NCI-H1048 (cell line): ENCODE measurements at places on chromosomes 1 and 21.

- no peak for DNase-seq
Observed at GRCh38 chr1:97382206-97382605, 538.6 kb downstream of the DPYD start.

DNA sequence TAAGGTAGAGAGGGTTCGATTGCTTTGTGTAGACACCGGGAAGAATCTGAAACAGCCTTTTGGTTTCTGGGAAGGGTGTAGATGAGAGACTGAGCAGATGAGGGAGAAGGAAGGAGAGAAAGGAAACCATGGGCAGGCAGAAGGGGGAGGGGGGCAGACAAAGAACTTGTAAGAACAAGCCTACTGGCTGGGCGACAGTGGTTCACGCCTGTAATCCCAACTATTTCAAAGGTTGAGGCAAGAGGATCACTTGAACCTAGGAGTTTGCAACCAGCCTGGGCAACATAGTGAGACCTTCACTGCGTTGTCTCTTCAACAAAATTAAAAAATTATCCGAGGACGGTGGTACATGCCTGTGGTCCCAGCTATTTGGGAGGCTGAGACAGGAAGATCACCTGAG, 106.2 kb downstream of the TM2D1 start:
- no peak for DNase-seq

- DNase-seq: no peak
Observed at GRCh38 chr1:95793893-95794292, 559.9 kb downstream of the RWDD3 start.

- no peak for DNase-seq
Observed at GRCh38 chr21:40269239-40269638, 402.0 kb downstream of the PCP4 start.

GRCh38 chr21:17711896-17712295, 99.2 kb upstream of the BTG3 start:
- DNase-seq: no peak

- DNase-seq: no peak
Observed at GRCh38 chr21:26554365-26554764, 18.7 kb downstream of the CYYR1 start.

GRCh38 chr1:14181191-14181795, 417.2 kb upstream of the KAZN start:
- no peak for DNase-seq

DNA sequence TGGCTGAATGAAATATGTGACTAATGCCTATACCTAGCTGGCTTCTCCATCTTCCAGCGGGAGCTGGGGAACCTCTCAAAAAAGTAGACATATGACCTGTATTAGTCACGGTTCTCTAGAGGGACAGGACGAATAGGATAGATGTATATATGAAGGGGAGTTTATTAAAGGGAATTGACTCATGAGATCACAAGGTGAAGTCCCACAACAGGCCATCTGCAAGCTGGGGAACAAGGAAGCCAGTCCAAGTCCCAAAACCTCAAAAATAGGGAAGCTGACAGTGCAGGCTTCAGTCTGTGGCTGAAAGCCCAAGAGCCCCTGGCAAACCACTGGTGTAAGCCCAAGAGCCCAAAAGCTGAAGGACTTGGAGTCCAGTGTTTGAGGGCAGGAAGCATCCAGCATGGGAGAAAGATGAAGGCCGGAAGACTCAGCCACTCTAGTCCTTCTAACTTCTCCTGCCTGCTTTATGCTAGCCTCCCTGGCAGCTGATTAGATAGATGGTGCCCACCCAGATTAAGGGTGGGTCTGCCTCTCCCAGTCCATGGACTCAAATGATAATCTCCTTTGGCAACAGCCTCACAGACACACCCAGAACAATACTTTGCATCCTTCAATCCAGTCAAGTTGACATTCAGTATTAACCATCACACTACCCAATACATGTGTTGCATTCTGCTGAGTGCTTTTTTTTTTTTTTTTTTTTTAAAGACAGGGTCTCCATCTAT, 19.6 kb downstream of the OLIG1 start:
- DNase-seq: no peak

DNA sequence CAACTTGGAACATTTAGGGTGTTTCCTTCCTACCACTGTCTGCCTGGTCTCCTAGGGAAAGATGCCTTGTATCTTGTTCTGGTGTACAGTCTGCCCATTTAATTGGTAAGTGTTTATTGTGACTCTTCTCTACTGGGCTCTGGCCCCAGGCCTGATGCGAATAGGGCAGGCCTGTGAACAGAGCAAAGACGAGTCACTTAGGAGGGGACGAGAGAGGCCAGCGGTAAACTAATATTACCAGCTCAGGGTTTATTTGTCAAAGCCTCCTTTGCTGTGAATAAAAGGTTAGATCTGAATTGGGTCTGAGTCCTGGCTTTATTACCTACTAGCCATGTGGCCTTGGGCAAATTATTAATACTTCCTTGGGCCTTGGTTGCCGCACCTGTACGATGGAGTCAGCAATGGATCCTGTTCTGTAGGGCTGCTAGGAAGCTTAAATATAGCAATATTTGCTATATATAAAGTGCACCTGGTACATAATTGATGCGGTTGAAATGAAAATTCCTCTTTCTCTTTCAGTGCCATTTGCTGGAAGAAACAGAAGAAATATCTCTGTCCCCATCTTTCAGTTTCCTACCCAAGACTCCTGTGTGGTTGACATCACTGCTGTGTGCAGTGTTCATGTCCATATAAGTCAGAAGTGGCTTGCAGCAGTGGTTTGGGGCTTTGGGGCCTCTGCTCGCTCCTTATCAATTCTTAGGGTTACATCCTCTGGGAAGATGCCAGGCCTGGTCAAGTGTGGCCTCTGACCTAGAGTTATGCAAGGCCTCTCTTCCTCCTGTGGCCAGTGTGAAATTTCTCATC, 32.4 kb downstream of the MAPKAPK2 start:
- no peak for DNase-seq

DNA sequence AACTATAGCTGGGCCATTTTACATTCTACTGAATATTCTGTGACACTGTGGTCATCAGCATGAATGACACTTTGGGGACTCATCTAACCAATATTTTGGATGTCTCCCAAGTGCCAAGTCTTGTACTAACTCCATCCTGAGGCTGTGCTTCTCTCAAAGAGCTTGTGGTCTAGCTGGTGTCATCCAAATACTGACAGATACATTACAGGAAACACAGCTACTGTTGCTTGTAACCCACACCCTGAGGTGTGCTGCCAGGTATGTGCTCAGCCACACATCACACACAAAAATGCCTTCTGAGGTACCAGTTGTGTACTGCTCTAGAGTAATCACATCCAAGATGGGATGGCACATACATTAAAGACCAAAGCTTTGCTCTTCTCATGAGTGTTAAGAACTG, 81.6 kb downstream of the ST6GALNAC5 start:
- no peak for DNase-seq

- no peak for DNase-seq
Observed at GRCh38 chr1:13651279-13651678, 48.7 kb upstream of the PRDM2 start.

DNA sequence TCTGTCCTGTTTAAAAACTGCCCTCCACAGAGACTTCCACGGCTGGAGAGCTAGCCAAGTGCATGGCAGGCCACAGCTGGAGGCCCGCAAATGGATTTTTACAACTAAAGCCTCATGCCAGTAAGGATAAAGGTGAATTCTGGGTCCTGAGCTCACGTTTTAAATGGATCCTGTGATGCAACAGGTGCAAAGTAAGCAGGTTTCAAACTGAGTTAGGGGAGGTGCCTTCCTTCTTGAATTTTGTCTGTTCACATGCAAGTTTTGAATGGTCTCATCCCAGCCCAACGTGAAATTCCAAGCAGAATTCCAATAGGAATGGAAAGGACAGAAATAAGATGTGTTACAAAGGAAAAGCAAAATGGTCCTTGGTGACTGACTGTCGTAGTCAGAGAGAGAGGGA, 36.2 kb upstream of the A3GALT2 start:
- no peak for DNase-seq

- no peak for DNase-seq
Observed at GRCh38 chr1:12168451-12169160, 1.8 kb downstream of the TNFRSF1B start.

DNA sequence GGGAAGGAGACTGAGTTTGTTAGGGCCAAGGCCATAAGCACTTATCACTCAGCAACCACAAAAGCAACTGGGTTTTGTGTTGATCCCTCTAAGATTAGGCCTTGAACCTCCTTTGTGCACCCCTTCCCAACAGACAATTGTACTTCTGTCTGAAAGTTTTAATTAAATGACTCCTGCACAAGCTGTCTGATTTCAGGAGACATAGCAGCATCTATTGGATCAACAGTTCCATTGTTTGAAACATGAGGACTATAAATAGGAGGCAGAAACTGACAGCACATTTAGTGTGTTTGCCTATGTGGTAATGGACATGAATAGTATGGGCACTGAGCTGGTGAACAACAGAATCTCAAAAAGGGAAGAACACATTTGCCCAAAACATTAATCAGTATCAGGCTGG, 167.3 kb upstream of the KCNJ6 start:
- DNase-seq: no peak

DNA sequence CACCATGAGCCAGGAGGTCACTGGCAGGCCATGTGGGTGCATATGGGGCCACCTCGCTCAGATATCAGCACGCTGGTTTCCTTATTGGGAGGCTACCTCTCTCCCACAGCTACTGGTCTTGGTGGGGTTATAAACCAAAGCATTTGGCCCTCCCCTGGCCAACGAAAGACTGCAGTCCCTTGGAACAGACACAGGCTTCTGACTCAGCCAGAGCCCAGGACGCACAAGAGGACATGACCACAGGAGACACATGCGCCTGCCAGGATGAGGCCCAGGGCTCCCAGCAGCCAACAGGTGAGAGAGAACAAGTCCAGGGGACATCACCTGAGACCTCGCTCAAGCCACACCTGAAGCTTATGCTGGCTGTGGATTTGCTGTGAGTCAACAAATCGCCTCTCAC, 13.8 kb downstream of the NPHP4 start:
- no peak for DNase-seq

DNA sequence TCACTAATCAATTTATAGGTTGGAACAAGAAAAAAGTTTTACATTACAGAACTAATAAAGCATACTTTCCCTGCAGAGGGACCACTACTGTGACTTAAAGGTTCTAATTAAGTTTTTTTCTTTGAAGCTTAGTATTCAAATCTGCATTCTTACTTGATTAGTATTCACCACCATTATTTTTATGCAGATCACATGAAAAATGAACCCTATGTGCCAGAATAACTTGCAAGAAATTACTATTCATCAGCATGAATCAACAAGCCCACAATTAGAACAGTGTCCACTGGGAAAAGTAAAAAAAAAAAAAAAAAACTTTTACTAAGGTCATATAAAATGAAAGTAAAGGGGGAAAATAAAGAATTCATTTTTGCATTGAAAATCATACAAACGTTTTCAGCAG, 90.8 kb downstream of the SMYD3 start:
- DNase-seq: no peak

GRCh38 chr1:232282498-232282897, 347.4 kb downstream of the SIPA1L2 start:
- no peak for DNase-seq

DNA sequence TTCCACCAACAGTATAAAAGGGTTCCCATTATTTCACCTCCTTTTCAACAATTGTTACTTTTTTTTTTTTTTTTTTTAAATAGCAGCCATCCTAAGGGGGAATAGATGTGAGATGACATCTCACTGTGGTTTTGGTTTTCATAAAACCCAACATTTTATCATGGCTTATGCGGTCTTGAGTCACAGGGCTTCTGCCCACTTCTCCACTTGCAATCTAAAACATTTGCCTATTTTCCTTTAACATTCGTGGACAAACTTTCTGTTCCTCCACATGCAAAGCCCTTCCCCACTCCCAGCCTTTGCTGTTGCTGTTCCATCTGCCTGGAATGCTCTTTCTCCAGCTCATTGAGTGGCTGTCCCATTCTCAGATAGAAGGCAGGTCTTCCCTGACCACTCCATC, 239.7 kb upstream of the KCNK2 start:
- DNase-seq: no peak

DNA sequence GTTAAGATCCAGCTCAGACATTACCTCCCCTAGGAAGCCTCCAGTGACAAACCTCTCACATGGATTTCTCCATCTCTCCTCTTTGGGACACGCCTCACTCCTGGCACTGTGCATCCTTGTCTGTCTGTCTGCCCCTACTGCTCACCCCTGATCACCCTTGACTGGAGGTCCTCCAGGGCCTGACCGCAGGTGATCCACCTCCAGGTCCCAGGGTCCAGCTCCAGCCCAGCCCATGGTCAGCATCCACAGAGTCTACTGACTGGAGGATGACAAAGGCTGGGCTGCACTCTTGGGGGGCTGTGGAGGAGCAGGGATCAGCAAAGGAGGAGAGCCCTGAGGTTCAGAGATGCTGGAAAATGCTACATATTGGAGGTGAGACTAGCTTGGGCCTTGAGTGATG, 65.8 kb downstream of the BEND5 start:
- no peak for DNase-seq

- no peak for DNase-seq
Observed at GRCh38 chr1:213326281-213327016, 275.4 kb downstream of the RPS6KC1 start.

- DNase-seq: no peak
Observed at GRCh38 chr1:109111386-109112055, 2.4 kb upstream of the ELAPOR1 start.

DNA sequence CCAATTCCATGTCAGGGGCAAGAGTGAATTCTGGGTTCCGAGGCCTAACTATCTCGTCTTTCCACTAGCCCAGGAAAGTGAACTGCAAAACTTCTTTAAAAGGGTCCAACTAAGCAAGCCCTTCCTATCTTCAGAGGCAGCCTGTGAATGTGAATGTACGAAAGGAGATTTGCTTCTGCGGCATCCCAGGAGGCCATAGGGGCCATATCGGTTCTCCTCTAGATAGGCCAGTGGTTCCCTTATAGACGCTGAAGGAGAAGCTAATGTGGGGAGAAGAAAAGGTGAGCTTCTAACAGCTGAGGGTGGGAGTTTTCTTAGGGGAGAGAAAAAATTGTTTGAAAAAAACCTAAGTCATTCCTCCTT, 128.0 kb upstream of the C1orf174 start:
- no peak for DNase-seq

DNA sequence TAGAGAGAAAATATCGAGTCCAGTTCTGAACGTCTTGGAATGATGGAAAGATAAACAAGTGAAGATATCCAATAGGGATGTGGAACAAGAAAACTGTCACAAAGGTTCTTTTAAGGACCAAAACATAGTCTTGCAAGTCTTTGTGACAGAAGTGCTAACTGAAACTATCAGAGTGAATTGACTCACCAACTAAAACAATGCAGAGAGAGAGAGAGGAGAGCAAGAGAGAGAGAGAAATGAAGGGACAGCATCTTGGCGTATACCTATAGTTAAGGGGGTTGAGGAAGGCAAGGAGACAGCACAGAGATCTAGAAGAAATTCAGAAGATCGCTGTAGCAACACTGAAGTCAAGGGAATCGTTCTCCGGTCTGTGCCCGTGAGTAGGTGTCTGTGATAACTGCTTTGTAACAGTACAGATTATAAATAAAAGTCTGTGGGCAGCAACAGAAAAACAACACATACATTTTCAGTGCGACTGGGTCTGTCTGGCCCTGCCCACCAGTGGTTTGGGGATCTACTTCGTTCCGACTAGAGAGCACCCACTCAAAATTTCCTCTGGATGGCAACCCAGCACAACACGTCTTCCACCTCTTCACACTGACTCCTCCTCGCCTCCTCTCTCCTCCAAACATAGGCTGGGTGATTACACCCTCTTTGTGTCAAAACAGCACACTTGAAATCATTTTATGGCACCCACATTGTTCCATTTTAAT, 4.8 kb upstream of the COA6 start:
- DNase-seq: no peak
